ENCODE measurements at places on chromosomes 2 and 18. TPM values are rescaled to one million over a fixed set of nuclear protein-coding genes. Genes with fewer than 3 reads are reported as not detected.

The FAM110C gene
- 2.8 TPM for total RNA-seq

The NCKAP5 gene
- total RNA-seq: 0.16 TPM

The RMC1 gene
- 34.1 TPM for total RNA-seq

- no peak for ATAC-seq
These were observed 1128.2 kb downstream of the BCL11A start for GRCh38 chr2:59425247-59425646.

DNA sequence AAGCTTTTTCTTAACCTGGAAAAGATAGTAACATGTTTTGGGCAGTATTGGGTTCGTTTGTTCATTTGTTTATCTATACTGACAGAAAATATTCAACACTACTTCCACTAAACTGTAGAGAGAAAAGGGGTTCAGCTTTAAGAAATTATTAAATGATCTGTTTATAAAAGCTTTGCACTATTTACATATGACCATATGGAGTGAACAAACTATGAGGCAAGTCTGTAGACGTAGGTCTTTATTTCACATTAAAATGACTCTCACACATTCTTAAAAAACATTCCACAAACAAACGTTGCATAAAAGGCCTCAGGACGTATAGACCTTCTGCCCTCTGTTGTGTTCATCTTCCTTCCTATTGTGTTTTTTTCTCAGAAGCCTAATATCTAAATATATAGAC, 94.6 kb downstream of the CD226 start:
- ATAC-seq: no peak

DNA sequence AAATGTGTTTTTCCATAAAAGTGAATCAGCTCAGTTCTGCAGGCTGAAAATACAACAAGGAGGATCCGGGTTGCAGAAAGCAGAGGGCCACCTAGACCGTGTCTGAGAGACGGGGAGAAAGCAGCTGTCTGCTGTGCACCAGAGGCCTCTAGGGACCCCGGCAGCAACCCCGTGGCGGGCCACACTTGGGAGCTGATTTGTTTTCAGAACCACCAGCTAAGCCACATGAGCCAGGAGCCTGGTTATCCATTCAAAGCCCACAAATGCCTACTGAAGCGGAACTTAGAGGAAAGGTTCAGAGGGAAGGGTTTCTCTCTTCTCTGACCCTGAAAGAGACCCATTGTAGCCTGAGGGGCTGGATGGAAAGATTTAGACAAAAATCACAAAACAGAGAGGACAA, 28.4 kb upstream of the ID2 start:
- no peak for ATAC-seq

Data from gastroesophageal sphincter (tissue), 4 donors.